ENCODE measurements at places on chromosomes 5 and 9.

DNA sequence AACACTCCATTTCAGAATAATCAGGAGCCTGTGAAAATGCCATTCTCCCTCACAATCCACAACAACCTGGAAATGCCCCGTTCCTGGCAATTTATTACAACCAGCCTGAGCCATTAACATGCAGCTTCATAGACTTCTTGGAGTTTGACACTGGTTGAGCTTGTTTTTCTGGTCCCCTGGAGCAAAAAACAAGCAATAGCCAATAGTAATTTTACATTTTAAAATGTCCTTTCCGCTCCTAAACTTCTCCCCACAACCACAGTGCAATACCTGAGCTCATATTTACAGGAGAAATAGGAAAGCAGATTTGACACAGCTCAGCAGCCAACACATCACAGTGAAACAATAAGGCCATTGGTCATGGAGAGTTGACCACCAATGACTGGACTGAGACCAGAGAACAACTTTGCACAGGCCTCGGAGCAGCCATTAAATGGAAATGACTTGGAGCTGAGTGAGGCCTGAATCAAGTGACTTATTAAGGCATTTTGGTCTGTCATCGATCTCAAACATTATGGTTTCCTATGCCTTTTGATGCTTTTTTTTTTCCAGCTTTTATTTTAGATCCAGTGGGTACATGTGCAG, 73.0 kb downstream of the ENC1 start:
- DNase-seq: no peak

- no peak for DNase-seq
Observed at GRCh38 chr5:88680253-88681132, 202.5 kb downstream of the MEF2C start.

- no peak for DNase-seq
Observed at GRCh38 chr5:108942701-108943100, 195.0 kb downstream of the FER start.

- no peak for DNase-seq
Observed at GRCh38 chr5:133635051-133635450, 22.7 kb upstream of the FSTL4 start.
